ENCODE measurements at places on chromosomes 7 and 10. TPM values are rescaled to one million over a fixed set of nuclear protein-coding genes. Genes with fewer than 3 reads are reported as not detected.

DNA sequence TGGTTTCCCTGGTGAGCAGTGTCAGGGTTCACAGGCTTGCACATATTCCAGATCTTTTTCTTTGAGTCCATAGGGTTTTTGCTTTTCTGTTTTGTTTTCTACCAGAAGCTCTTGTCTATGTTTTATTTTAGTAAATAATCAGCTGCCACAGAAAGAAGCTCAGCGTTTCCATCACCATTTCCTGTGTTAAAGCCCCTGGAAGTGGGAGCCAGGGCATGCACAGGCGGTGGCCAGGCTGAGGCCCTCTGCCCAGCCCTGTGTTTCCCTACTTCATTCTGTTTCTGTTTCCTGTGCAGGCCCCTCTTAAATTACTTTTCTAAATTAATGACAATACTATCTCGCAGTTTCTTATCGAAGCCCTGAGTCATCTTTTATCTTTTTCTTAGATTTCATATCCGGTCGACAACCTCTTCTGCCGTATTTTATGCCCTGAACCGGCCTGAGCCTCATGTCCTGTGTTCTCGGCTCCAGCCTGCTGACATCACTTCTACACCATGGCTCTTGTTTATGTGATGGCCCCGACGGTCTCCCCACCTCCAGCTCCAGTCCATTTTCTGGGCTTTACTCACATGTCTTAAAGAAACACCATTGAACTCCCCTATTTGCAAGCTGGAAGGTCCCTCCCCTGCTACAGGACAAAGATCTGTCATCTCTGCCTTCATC lies 442.2 kb downstream of the TCERG1L start:
- H3K4me1 ChIP-seq = no peaks in the 10 kb centered on the region
- no peaks in the 10 kb centered on the region for H3K36me3 ChIP-seq
- H3K27me3 ChIP-seq = peaks cover 4% of the 10 kb centered on the region
- no peak overlapping the region for H3K4me3 ChIP-seq
- no peak overlapping the region for H3K27ac ChIP-seq

DNA sequence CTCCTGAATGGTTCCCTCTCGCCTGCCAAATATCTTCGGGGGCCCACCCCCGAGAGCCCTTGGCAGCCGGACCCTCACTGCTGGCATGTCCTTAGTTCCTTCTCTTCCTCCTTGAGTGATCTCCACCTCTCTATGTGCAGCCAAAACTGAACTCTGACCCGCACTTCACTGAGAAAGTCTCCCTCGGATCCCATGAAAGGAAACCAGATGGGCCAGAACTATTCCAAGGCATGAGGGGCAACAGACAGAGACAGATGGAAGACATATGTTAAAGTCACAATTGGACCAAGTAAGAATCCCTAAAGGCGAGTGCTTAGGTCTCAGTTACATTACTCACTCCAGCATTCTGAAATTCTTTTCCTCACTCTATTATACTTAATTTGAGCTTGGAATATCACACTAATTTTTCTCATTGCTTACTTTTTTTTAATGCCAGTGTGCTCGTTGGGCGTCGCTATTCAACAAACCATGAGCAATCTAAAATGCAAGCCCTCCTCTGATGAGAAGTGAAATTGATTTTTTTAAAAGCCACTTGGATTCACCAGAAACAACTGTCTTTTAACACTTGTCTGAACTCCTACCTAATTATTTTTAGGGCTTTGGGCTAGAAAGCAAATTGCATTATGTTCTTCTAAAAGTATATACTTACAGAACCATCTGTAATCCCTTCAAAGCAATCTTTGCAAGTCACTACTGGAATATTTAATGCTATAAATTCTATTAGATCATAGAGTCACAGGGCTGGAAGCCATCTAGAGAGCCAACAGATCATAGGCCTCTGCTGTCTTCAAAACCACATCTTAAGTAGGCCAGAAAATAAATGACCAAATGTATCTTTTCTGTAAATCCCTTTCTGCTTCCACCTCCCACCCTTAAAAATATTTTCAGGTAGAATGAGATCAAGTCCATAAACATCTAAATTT lies 43.3 kb upstream of the EZH2 start:
- peak; percentile 93 for DNase-seq
- peaks cover 20% of the 10 kb centered on the region for H3K4me1 ChIP-seq
- H3K27me3 ChIP-seq = no peaks in the 10 kb centered on the region
- peak overlapping the region; percentile 62 for H3K27ac ChIP-seq
- no peak overlapping the region for H3K4me3 ChIP-seq
- no peaks in the 10 kb centered on the region for H3K36me3 ChIP-seq

GRCh38 chr7:137469191-137469811 lies 125.8 kb upstream of the PTN start:
- no peaks in the 10 kb centered on the region for H3K4me1 ChIP-seq
- no peak overlapping the region for H3K27ac ChIP-seq
- no peak overlapping the region for H3K4me3 ChIP-seq
- H3K27me3 ChIP-seq = no peaks in the 10 kb centered on the region

DNA sequence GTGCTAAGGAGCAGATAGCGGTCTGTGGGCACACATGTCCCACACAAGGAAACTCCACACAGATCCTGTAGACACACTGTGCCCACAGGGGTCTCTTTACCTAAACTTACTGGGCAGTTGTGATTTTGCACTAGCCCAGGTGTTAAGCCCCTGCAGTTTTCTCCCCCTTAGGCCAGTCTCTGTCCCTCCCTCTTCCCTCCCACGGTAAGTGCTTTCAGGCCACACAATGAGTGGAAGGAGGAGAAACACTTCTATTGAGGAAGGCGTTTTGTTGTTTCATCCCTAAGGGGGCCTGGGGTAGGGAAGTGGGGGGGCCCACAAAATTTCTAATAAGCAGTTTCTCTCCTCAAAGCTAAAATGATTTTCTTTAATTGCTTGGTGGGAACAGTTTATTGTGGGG lies 51.4 kb downstream of the FBXW4 start:
- H3K36me3 ChIP-seq = peaks cover 33% of the 10 kb centered on the region
- no peak overlapping the region for H3K27ac ChIP-seq
- H3K4me1 ChIP-seq = peaks cover 8% of the 10 kb centered on the region
- DNase-seq = no peak
- no peak overlapping the region for H3K4me3 ChIP-seq

GRCh38 chr10:128046953-128047290 lies 79.3 kb downstream of the MKI67 start:
- no peaks in the 10 kb centered on the region for H3K4me1 ChIP-seq
- H3K4me3 ChIP-seq = no peak overlapping the region
- DNase-seq = no peak

Gene SFXN2
- total RNA-seq = 6.6 TPM

Gene MBL2
- total RNA-seq = not detected

Gene GPR146
- 2.7 TPM for total RNA-seq

Gene OLAH
- 0.13 TPM for total RNA-seq

Measured in muscle of leg (tissue), 16 donors.